ENCODE measurements at places on chromosomes 11 and 22.
A peak's percentile ranks its signal among the peaks of the same experiment; 100 is the strongest.

DNA sequence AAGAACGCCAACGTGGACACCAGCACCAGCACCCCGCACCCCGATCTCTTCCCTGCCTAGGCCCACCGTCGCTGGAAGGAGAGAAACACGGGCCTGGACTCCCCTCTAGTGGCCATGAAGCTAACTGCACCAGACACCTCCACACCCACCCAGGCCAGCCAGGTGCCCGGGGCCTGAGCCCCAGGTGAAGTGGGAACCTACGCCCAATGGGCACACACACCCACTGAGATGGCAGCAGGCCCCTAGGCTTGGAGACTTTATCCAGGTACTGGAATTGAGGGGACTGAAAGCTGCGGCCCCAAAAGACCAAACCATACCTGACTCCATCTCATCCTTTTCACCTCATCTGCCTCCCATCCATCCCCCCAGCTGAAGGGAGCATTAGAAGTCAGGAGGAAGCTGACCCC, 81.0 kb downstream of the BUD13 start:
- peak; percentile 58 for DNase-seq

DNA sequence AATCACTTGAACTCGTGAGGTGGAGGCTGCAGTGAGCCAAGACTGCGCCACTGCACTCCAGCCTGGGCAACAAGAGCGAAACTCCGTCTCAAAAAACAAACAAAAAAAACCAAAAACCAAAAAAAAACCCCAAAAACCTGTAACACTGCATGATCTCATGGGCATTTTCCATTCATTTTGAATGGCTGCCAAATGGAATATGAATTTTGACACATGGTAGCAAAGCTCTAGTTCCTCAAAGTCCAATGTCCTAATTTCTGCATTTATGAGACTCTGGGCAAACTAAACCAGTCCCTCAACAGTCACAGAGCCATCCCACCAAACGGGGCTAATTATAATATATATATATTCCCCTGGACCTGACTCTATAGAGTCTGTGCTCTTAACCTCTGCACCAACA, 61.8 kb downstream of the SGSM3 start:
- no peak for DNase-seq

- DNase-seq, result no peak
Observed at GRCh38 chr11:75625021-75625420, 43.8 kb downstream of the MAP6 start.

GRCh38 chr22:43484227-43484626, 72.4 kb downstream of the MPPED1 start:
- no peak for DNase-seq

- peak; percentile 59 for DNase-seq
Observed at GRCh38 chr22:49825944-49826602, 1.6 kb downstream of the BRD1 start.

GRCh38 chr11:826836-827145, 928 bp upstream of the CRACR2B start:
- no peak for DNase-seq

- no peak for DNase-seq
Observed at GRCh38 chr11:104005234-104005855, 31.1 kb upstream of the DDI1 start.

GRCh38 chr22:40128989-40129388, 48.7 kb upstream of the TNRC6B start:
- DNase-seq, result no peak

Measured in stimulated activated CD4-positive, alpha-beta T cell treated with anti-CD3 and anti-CD28 coated beads, Interleukin-4, amount 100 ng/mL, for 48 hours (primary cell).